ENCODE measurements at places on chromosomes 1 and 21.

DNA sequence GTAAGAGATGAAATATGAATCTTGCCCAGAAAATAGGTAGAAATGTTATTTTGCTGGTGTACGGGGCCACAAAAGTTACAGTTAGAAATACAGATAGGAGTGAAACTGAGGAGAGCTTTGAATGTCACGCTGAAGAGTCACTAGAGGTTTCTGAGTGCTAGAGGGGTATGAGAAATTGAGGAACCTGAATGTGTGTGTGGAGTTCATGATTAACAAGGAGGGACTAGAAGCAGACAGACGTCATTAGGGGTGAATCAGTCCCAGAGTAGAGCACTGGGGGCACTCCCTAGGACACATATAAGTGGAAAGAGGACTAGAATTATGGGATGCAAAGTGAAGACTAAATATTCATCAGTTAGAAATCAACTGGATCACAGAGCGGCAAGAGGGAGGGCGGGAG lies 188.9 kb upstream of the MAP1LC3C start:
- DNase-seq = no peak

GRCh38 chr1:205158048-205158616 lies 36.4 kb upstream of the RBBP5 start:
- no peak for DNase-seq

- DNase-seq = no peak
Observed at GRCh38 chr1:207279652-207280051, 41.8 kb upstream of the CD55 start.

- DNase-seq = no peak
Observed at GRCh38 chr1:76354236-76354635, 279.7 kb downstream of the ST6GALNAC3 start.

DNA sequence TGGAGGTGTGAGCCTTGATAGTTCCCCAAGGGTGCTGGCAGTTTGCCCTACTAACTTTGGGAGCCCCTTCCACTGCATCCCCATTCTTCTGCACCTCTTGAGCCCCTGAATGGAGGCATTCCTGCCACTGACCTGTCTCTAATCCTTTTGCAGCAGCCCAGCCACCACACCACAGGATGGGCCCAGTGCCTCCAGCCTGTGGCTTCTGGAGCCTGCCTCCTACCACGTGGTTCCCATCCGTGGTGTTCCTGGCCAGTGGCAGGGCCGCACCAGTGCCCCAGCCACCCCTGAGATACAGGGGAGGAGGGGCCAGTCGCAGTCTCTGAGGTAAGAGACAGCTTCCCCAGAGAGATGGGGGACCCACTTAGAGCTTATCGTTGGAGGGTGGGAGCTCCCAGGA lies 14.4 kb downstream of the INAVA start:
- DNase-seq = no peak

DNA sequence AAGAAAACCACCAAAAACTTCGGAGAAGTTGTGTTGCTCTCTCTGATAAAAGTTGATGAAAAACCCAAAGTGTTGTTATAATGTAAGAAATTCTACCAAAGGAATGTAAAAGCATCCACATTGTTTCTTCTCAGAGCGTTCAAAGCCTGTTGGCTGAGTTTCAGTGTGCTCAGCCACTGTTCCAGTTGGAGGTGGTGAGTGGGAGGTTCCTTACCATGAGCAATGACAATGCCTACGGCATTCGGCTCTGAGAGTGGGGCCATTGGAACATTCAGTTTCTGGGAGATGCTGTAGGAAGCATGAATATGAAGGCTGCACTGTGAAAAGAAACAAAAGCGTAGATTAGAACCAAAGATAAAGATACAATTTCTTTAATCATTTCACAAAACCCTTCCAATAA lies 20.5 kb upstream of the MYBPHL start:
- DNase-seq = no peak

- DNase-seq = no peak
Observed at GRCh38 chr1:147837129-147837963, 65.2 kb upstream of the GJA8 start.

GRCh38 chr1:3483801-3484444 lies 29.5 kb downstream of the ARHGEF16 start:
- peak; percentile 16 for DNase-seq

DNA sequence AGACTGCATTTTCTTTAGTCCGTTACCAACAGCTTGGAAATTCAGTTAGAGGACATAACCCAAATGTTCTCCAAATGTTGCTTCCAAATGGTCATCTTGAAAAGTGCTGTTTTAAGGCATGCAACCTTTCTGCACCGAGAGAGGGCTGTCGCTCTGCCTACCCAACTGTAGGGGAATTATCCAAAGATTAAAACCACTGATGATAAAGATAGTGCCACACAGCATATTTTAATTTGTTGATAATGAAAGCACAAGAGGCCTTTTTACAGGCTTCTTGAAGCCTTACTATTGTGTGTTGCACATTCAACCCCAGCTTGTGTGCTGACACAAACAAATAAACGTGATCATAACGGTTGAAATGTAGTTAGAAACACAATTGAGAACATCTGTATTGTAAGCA lies 121.5 kb downstream of the LMO4 start:
- no peak for DNase-seq

Data from stimulated activated CD8-positive, alpha-beta memory T cell treated with anti-CD3 and anti-CD28 coated beads, Interleukin-15, amount 100 ng/mL, for 24 hours (primary cell).